Bronchus fibroblast of lung (primary cell): ENCODE measurements at places on chromosomes 3 and 15. TPM values are rescaled to one million over a fixed set of nuclear protein-coding genes. Genes with fewer than 3 reads are reported as not detected.

The ZNF620 gene
- 0.67 and 1.0 TPM in 2 replicates for total RNA-seq

The ZMYND10 gene
- total RNA-seq = 0.34 and 1.3 TPM in 2 replicates

The MED12L gene
- total RNA-seq = 0.17 and 0.30 TPM in 2 replicates

The TOPBP1 gene
- total RNA-seq = 30.5 and 40.0 TPM in 2 replicates

The TM4SF4 gene
- under 0.01 TPM in 1 of 2 replicates, not detected in the other for total RNA-seq

The B2M gene
- 1,041 and 1,099 TPM in 2 replicates for total RNA-seq
